ENCODE measurements at places on chromosomes 7 and 10.
A peak's percentile ranks its signal among the peaks of the same experiment; 100 is the strongest.

DNA sequence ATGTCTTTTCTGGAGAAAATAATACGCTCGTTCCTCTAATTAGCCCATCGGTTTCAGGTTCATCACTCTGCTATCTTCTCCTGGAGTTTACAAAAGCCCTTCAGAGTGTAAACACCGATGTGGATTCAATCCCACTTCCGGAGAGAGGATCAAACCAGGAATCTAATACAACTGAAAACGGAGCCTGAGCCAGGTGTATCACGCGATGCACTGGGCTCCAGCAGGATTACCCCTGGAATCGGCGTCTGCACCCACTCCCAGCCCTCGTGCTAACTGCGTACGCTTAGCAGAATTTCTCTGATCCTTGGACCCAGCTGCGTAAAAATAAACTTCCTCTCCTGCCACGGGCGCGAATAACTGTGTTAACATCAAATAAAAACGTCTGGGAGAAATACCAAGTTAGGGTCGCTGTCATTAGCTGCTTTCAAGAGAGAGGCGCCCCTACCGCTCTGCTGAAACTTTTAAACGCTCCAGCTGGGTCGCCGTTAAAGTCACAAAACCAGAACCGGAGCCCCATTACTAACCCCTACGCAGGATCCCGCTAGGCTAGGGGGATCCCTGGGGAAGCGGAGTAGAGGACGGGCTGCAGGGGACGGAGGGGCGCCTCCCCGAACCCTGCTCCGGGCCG lies 502 bp downstream of the ZNF3 start:
- no peak for DNase-seq

DNA sequence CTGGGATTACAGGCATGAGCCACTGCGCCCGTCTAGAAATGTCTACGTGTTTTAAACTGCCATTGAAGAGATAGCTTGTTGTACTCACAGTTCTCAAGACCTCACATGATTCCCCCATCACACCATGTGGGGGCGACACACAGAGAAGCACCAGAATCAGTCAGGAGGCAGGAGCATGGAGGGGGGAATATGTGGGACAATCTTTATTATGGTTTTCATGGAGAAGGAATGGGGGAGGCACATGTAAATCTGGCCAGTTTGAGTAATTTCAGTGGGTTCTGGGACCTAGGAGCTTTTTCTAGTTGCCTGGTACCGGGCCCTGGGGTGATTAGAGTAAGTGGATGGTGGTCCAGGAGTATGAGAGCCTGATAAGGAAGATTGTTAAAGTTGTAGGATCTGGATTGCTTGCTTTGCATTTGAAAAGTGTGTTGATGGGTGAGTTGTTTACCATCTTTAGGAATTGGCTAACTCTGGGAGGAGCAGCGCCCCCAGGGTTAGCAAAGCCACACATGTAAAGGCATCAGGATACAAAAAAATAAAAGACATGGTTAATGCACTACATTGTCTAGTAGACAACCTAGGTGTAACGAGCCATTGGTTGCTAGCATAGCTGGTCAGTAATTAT lies 85.4 kb upstream of the SLC13A1 start:
- DNase-seq: no peak

GRCh38 chr7:15158141-15158810 lies 255.7 kb upstream of the DGKB start:
- no peak for DNase-seq

DNA sequence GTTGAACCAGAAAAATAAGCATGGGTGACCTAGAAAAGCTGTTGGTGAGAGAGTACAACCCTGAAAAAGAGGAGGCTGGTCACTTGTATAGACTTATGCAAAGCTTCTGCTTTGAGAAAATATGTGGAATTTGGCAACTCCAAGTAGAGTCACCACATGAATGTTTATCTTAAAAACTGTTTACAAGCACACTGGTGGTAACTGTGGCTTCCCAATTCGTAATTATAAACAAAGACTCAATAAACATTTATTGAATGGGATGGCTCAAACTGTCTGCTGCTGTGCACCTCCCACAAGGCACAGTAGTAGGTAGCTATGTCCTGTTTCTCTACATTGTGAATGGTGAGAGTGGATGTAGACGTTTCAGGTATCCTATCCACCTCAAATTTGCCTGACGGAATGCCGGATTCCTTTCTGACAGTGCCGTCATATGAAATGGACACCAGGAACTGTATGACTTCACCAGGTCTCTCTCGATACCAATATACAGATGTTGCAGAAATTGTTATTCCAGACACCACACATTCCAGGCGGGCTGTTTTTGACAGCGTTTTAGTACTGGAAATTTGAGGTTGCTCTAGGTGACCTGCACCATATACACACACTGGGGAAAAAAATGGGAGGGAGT lies 43.4 kb upstream of the TARP start:
- no peak for DNase-seq

- no peak for DNase-seq
Observed at GRCh38 chr10:30491204-30491915, 57.4 kb downstream of the MAP3K8 start.

DNA sequence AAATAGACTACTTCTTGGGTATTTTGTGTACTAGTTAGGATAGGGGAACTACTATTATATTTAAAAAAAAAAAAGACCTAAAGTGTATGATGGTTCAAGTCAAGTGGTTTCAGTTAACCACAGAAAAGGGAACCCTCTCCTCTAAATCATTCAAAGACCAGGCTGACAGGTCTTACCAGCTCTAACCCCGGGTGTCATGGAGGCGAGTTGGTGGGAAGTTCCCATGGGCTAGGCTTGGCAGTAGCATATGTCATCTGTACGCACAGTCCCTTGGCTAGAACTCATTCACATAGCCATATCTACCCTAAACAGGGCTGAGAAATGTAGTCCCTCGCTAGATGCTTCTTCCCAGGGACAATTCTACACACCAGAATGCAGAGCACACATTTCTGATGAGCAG lies 37.7 kb upstream of the KCNMA1 start:
- DNase-seq: no peak

DNA sequence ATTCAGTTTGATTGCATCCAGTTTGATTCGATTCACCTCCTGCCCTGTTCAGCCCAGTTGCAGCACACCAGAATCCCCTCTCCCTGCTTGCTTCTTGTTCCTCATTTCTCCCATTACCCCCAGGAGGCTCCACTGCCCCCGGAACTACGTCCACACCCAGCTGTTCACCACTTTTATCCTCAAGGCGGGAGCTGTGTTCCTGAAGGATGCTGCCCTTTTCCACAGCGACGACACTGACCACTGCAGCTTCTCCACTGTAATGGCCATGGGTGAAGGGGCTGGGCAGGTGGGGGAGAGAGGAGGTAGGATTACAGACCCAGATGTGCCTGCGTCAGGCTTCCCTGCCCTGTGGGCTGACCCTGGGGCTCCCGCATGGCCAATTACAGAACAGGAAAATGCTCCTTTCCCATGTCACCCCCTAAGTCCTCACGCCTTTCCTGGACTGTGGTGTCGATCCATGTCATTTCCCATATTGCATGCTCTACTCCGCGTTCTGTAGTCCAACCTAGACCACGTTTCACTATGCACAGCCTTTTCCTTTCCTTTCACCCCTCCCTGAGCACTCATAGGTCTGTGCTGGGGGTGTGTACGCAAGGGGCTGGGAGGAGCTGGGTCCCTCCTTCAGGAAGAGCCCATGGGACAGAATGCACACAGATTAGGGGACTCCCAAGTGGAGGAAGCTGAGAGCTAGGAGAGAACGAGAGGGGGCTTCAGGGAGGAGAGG lies 8.2 kb downstream of the GHRHR start:
- no peak for DNase-seq

DNA sequence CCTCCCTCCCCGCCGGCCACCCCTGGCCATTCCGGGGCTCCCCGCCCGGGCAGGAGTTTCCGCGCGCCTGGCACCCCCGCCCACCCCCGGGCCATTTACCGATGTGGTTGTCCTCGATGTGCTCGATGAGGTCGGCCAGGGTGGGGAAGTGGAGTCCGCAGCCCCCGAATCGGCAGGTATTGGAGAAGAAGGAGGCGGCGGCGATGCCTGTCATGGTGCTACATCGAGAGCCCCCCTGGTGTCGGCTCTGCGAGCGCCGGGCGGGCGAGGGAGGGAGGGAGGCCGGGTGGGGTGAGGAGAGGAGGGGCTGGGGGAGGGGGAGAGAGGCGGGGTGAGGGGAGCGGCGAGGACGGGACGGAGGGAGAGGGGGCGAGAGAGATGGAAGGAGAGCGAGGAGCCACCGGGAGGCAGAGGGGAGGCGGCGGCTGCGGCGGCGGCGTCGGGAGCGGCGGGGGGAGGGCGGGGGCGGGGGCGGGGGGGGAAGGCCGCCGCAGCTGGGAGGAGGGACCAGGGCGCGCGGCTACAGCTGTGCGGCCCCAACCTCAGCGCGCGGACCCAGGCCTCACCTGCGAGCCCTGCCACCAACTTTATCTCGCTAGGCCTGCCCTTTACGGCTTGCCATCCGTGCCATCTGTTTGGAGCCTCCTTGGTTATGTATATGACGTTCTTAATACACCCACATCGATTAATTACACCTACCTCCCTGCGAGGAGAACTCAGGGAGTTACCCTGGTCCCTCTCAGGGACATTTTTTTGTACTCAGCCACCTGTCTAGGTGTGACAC lies at the start of gene JAZF1:
Gene JAZF1, minus strand, starts transcription at position 432 of the 784 bp plus-strand sequence.
- peak; percentile 45 for DNase-seq

- no peak for DNase-seq
Observed at GRCh38 chr10:114894911-114895310, 43.1 kb upstream of the TRUB1 start.

DNA sequence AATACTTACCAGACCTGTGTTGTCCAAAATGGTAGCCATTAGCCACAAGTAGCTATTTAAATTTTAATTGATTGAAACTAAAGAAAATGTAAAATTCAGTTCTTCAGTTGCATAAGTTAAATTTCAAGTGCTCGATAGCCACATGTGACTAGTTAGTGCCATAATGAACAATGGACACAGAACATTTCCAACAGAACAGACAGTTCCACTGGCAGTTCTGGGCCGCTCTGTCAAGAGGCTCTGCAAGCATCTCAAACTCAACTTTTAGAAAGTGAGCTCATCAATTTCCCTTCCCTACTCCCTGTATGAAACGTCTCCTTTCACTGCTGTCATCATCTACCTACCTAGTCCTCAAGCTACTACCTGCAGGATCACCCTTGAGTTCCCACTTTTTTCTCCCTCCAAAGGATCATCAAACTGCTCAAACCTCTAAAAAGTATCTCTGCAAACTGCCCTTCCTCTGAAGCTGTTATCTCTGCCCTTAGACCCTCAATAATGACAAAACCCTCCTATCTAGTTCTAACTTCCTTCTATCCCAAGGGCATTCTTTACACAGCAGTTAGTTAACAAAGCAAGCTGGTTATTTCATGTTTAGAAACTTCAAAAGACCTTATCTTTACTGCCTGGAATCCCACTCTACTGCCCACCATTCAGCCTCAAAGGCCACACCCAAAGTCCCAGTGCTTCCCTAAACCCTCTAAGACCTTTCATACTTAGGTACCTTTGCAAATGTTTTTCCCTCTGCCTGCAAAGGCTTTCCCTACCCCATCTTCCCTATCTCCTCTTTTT lies 20.6 kb downstream of the SHTN1 start:
- DNase-seq: no peak

DNA sequence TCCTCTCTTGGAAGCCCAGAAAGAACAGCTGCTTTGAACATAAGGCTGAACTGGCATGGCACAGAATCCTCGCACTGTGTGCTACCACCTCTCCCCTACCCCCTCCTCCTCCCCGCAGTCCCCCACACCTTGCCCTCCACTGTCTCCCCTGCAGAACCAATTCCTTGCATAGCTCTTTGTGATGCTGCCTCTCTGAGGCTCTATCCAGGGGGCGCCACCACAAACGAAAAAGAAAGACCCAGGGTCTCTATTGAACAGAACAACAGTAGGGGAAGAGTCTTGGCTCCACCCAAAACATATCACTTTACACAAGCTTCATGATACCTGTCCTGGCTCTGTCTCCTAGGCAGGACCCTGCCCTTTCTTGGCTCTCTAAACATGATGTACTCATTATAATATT lies 26.2 kb upstream of the EBLN1 start:
- no peak for DNase-seq

GRCh38 chr7:27603813-27604212 lies 58.9 kb downstream of the HIBADH start:
- DNase-seq: no peak

GRCh38 chr7:25858525-25859411 lies 293.2 kb upstream of the NFE2L3 start:
- peak; percentile 50 for DNase-seq

DNA sequence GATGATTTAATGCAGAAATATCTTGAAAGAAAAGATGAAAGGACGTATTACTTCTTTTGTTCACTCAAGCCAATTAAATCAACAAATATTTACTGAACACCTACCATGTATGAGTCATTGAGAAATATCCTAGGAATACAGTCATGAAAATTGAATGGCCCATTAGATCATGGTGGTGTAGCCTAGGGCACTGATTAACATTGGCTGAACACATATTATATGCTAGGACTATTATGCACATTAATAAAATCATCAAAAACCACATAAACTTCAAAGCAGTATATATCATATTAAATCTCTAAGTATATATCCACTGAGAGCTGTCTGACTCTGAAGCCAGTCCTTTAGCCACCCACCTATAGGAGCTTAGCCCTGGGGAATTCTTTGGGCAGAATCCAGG lies 41.8 kb downstream of the FAM204A start:
- no peak for DNase-seq

DNA sequence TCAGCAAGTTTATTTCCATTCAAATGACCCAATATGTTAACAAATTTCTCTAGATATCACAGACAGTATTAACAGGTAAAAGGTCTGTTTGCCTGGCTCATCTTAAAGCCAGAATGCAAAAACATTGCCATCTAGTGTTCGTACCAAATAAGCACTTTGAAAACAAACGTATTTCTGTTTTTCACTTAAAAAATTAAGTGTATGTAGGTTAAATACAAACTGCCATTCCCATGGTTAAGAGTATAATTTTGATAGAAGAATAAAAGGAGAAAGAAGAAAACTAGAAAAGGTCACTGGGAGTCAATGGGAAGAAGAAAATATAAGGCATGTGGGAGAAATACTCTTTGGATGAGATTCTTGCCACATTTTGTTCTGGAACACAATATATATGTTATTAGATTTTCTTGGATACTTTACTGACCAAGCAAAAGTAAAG lies 51.0 kb downstream of the ORC5 start:
- no peak for DNase-seq

GRCh38 chr7:155529845-155530244 lies 16.5 kb downstream of the CNPY1 start:
- DNase-seq: no peak

DNA sequence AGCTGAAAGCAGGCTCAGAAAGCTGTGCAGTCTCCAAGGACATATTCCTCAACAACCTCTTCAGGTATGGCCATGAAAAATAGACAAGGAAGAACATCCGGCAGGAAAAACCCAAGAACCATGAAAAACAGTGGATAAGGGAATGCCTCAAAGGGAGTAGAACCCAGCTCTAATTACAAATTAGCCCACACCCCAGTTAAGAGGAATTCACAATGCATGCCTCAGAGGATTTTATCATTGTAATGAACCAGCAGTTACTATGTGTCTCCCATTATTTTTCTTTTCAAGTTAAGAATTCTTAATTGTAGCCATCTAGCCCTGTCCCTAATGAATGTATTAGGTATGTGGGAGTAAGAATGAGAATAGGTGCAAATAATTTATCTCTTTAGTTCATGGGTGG lies 19.7 kb upstream of the TNKS2 start:
- no peak for DNase-seq
